ENCODE measurements at places on chromosomes 1 and 21. TPM values are rescaled to one million over a fixed set of nuclear protein-coding genes. Genes with fewer than 3 reads are reported as not detected.

Gene NENF
- 48.2 TPM for total RNA-seq

Gene OR2T33
- not detected for total RNA-seq

Gene CIART
- total RNA-seq: 10.2 TPM

Gene TPTE
- not detected for total RNA-seq

Gene LDLRAD1
- total RNA-seq: not detected

Gene IFNLR1
- not detected for total RNA-seq

Gene SETSIP
- total RNA-seq: not detected

Gene TRNP1
- total RNA-seq: 52.8 TPM

Gene SLC19A2
- total RNA-seq: 13.7 TPM

Gene VANGL2
- 0.49 TPM for total RNA-seq

Gene TNN
- not detected for total RNA-seq

Gene MAP1LC3C
- not detected for total RNA-seq

Gene DPT
- total RNA-seq: 1.6 TPM

Gene EFNA3
- 2.8 TPM for total RNA-seq

Gene KCNH1
- not detected for total RNA-seq

Gene KMO
- total RNA-seq: not detected

Gene C1QA
- not detected for total RNA-seq

Gene CALML6
- total RNA-seq: under 0.01 TPM
